ENCODE measurements at places on chromosomes 2 and 18. TPM values are rescaled to one million over a fixed set of nuclear protein-coding genes. Genes with fewer than 3 reads are reported as not detected.

The UPP2 gene
- total RNA-seq, result not detected

The SLC19A3 gene
- not detected for total RNA-seq

The DLGAP1 gene
- total RNA-seq, result 0.09 TPM

The TEKT4 gene
- not detected for total RNA-seq
